NAMALWA (cell line): ENCODE measurements at places on chromosomes 16 and 17.

DNA sequence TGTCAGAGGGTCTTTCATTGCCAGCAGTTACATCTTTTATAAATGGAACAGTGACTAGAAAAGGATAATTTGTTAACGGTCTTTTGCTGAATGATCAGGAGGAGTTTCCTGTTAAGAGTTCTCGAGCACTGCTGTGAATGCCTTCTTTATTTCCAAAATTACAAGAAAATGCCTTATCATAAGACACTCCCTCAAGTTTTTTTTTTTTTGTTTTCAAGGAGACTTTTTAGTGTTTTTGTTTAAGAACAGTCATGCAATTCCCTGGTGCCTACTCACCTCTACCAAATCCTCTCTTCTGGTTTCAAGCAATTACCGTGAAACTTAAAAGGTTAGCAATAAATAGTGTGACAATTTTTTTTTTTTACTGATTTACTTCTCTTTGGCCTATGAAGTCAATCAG lies 19.0 kb upstream of the VWA3A start:
- DNase-seq, result no peak

- DNase-seq, result no peak
Measured at GRCh38 chr16:79348521-79349306, 251.8 kb downstream of the MAF start.

- DNase-seq, result no peak
Measured at GRCh38 chr16:29854520-29855100, 8.4 kb downstream of the CDIPT start.

GRCh38 chr17:4840893-4841242 lies 7.7 kb downstream of the MINK1 start:
- DNase-seq, result no peak

- no peak for DNase-seq
Measured at GRCh38 chr16:19014461-19014860, 30.7 kb downstream of the TMC7 start.

- DNase-seq, result no peak
Measured at GRCh38 chr17:8382880-8383142, 182 bp downstream of the RPL26 start.

DNA sequence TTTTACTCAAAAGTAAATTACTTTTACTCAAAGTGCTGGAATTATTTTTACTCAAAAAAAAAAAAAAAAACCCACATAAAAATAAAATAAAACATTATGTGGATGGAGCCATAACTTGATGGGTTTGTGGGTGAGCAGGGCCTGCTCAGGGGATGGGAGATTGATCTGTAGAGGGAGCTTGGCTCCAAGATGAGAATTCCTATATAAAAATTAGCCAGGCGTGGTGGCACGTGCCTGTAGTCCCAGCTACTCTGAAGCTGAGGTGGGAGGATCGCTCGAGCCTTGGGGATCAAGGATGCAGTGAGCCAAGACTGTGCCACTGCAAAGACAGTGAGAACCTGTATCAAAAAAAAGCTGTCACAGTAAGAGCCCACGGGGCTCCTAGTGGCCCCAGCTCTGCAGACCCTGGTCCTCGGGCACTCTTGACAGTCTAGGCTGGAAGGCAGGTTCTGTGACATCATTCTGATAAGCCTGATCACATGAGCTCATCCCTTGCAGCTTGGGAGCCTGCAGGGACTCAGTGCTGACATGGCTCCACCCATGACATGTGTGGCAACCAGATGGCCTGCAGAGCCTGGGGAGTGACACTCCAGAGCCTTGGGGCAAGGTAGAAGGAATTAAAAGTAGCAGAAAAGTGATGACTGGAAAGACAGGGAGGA lies 42.5 kb downstream of the ST3GAL2 start:
- peak; percentile 53 for DNase-seq

GRCh38 chr16:88646345-88647034 lies 4.4 kb downstream of the CYBA start:
- DNase-seq, result no peak

DNA sequence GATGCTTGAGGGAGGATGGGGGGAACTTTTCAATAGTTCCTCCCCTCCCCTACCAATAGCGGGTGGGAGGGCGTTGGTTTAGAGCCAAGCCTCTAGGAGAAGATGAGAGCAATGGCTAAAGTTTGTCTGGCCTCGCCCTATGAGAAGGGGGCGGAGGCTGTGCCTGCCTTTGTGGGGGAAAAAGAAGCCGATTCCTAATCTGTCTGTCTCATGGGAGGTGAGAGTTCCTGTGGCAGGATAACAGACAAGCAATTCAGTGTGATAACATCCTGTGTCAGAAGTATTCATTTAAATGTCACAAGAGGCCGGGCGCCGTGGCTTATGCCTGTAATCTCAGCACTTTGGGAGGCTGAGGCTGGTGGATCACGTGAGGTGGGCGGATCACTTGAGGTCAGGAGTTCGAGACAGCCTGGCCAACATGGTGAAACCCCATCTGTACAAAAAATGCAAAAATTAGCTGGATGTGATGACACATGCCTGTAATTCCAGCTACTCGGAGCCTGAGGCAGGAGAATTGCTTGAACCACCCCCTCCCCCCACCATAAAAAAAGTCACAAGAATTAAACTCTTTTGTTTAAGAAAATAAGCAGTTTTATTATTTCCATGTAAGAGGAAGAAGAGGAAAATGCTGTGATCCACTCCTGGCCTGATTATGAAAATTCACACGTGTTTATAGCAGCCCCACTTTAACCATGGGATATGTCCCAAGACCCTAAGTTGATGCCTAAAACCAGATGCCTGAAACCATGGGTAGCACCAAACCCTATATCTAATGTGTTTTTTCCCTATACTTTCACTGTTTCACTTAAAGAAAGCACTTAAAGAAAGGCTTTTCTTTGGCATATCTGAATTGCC lies 1.7 kb downstream of the SLFN5 start:
- peak; percentile 85 for DNase-seq

DNA sequence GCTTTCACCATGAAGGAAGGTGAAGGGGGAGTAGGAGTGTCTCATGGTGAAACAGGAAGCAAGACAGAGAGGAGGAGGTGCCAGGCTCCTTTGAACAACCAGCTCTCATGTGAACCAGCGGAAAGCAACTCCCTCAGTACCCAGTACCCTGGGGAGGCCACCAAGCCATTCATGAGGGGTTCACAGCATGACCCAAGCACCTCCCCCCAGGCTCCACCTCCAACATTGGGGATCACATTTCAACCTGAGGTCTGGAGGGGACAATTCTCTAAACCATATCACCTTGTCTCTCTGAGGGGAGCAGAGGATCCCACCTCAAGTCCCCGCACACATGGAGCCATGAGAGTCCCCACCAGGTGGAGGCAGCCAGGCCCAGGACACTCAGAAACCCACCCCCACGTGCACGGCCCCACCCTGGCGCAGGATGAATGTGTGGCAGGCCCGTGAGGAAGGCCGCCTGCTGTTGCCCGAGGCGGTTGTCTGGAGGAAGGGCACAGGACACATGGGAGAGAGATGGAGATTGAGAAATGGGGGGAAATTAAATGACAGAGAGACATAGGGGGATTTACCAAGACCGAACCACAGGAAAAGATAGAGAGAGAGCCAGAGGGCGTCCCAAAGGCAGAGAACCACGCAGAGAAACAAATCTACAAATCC lies 85.9 kb downstream of the TMEM132E start:
- DNase-seq, result no peak

DNA sequence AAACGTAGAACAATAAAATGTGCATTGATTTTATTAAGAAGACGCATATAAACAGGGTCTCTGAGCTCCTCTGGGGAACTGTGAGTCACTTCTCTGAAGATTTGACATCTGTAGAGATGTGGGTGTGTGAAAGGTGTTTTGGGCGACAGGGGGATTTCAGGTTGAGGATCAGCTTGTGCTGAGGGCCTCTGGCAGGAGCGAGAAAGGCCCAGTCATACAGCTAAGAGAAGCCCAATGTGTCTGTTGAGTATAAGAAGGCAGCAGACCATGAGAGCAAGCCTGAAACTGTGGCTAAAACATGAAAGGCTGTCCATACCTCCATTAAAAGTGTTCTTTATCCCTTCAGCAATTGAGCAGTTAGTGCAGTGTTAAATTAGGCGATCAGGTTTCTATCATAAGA lies 406.5 kb upstream of the MON1B start:
- DNase-seq, result no peak

- DNase-seq, result no peak
Measured at GRCh38 chr17:78399693-78400144, 21.3 kb downstream of the PGS1 start.

DNA sequence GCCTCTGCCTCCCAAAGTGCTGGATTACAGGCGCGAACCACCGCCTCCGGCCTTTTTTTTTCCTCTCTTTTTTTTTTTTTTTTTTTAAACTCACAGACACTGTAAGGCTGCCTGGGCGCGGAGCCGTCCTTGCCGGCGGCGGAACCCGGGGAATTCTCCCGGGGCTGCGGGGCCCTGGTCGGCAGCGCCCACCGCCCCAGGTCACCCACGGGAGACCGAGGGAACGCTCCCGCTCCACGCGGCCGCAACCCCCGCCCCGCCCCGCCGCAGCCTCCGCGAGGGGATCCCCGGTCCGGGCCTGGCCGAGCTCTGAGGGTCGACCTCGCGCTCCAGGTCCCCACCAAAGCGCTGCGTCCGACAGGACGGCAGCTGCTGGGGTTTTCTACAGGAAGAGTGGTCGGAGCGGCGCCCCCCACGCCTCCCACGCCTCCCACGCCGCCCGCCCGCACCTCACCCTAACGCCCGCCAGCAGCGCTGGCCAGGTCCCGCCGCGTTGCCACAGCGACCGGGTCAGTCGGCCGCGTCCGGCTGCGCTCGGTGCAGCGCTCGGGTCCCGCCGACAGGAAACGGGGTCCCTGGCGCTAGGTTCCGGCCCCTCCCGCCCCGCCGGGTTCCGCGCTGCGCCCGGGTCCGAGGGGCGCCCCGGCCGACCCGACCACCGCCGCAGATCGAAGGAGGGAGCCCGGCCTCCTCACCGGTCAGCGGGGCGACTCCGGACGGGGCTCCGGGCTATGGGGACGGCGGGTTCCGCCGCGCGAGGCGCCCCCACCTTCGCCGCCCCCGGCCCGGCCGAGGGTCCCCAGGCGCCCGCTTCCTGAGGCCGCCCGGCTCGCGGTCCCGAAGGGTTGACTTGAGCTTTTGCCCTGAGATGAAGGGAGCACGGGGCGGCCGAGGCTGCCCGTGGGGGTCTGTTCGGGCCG lies at the start of gene CCDC57:
Gene CCDC57 (minus strand): TSS at position 512 of the 920 bp plus-strand sequence. CDS start 10,898 bp downstream, outside the sequence.
- DNase-seq, result peak; percentile 76

DNA sequence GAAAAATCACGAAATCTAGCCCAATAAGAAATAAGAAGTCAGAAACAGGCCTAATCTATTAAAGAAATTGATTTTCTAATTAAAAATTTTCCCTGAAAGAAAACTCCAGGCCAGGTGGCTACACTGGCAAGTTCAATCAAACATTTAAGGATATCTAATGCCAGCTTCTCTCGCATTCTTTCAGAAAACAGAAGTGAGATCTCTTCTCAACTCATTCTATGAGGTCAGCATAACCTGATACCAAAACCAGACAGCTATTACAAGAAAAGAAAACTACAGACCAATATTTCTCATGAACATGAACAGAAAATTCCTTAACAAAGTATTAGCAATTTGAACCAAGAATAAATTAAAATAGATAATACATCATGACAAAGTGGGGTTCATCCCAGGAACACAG lies 52.4 kb downstream of the AXIN2 start:
- no peak for DNase-seq

DNA sequence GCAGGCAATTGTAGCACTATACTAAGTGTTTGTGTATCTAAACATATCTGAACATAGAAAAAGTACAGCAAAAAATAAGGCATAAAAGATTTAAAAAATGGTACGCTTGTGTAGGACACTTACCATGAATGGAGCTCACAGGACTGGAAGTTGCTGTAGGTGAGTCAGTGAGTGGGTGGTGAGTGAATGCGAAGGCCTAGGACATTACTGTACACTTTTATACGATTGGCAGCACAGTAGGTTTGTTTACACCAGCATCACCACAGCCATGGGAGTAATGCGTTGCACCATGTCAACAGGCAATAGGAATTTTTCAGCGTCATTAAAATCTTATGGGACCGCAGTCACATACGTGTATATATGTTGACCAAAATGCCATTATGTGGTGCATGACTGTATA lies 45.6 kb downstream of the DNAH9 start:
- no peak for DNase-seq

GRCh38 chr16:25692351-25692741 lies 587 bp downstream of the HS3ST4 start:
- no peak for DNase-seq

DNA sequence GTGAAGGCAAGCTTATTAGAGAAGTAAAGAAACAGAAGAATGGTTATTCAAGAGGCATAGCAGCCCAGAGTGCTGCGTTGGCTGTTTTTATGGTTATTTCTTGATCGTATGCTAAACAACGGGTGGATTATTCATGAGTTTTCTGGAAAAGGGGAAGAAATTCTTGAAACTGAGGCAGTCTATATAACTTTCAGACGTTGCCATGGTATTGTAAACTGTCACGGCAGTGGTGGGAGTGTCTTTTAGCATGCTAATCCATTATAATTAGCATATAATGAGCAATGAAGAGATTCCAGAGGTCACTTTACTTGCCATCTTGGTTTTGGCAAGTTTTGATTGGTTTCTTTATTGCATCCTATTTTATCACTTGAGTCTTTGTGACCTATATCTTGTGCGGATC lies 17.4 kb upstream of the MILR1 start:
- no peak for DNase-seq

DNA sequence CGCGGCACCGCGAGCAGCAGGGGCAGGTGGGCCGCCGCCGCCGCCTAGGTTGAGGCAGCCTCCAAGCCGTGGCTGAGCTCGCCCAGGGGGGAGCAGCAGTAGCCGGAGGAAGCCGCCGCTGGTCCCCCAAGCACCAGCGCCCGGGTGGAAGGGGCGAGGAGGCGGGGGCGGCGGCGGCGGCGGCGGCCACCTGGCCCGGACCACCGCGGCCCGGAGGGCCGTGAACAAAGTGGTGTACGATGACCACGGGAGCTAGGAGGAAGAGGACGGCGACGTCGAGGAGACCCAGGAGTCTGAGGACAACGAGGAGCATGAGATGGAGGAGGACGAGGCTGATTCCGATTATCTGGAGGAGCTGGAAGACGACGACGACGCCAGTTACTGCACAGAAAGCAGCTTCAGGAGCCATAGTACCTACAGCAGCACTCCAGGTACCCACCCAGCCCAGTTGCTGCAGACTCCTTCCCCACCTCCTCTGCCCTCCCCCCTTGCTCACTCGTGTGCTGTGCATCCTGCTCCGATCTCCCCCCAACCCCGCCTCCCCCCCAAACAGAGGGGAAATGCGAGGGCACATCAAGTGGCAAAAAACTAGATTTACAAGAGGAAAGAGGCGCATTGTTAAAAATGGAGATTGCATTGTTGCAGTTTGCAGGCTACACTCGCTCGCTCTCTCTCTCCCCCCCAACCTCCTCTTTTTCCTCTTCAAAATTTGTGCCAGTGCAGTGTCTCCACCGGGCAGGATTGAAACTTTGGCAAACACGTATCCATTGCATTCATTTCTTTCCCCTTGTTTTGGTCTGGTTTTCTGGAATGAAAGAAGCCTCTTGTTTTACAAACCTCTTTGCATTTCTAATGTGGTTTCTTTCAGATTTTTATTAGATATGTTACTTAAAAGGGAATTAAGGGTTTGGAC lies 41.8 kb upstream of the AMZ2 start:
- peak; percentile 55 for DNase-seq

DNA sequence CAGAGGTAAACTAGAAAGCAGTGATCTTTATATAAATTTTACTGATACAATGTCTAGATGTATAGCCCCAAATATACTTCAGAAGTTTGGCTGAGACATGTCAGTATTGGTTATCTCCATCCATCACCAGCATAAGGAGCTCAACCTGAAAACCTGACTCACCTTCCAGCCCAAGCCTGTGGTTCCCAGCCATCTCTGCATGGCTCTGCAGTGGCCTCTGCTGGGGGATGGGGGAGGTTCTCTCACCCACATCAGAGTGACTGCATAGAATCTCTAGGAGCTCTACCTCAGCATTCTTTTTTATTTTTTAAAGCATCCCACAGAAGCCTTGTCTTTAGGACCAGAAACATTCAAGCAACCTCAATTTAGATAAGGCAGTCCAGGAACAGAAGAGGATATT lies 27.3 kb downstream of the USP7 start:
- peak; percentile 81 for DNase-seq
